Stimulated activated CD4-positive, alpha-beta T cell treated with anti-CD3 and anti-CD28 coated beads, Interleukin-12 subunit alpha, Interleukin-12 subunit beta, amount 100 ng/mL, for 48 hours (primary cell): ENCODE measurements at places on chromosomes 7 and 10.

DNA sequence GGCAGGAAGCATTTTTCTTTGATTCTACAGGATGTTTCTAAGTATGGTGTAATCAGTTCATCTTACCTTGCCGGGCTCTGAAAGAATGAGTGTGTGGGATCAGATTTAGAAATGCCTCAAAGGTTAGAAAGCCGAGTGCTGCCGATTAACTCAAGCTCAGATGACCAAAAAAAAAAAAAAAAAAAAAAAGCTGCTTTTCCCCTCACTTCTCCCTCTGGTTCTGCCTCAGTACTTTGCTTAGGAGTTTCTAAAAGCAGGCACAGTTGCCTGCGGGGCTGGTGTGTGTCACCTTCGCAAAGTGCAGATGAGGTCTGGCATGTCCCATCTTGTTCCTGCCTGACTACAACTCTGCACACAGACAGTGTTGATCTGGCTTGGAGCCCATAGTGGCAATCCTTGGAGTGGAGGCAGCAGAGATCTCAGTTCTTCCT is 47.0 kb downstream of the KIAA1217 start:
- no peak for DNase-seq

GRCh38 chr10:30863516-30864210 is 168.0 kb downstream of the ZNF438 start:
- DNase-seq = no peak

- no peak for DNase-seq
These were observed 83.0 kb upstream of the CXCL12 start for GRCh38 chr10:44467900-44468299.

DNA sequence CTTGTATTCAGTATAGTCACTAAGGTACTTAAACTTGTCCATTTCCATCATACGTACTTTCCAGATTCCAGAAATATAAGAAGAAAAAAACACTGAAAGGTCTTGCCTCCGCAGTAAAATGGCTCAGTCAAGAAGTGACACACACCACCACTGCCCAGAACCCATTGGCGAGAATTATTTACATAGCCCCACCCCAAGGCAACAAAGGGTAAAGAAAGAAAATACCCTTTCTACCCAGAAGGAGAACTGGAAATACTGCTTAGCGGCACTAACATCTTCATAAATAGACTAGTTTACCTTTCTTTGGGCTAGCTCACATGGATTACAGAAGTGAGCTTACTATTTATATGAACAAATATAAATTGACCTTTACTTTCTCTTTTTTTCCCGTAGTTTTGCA is 194.0 kb downstream of the PPP1R9A start:
- no peak for DNase-seq

GRCh38 chr7:70719125-70719524 is 412.8 kb upstream of the GALNT17 start:
- DNase-seq = no peak

DNA sequence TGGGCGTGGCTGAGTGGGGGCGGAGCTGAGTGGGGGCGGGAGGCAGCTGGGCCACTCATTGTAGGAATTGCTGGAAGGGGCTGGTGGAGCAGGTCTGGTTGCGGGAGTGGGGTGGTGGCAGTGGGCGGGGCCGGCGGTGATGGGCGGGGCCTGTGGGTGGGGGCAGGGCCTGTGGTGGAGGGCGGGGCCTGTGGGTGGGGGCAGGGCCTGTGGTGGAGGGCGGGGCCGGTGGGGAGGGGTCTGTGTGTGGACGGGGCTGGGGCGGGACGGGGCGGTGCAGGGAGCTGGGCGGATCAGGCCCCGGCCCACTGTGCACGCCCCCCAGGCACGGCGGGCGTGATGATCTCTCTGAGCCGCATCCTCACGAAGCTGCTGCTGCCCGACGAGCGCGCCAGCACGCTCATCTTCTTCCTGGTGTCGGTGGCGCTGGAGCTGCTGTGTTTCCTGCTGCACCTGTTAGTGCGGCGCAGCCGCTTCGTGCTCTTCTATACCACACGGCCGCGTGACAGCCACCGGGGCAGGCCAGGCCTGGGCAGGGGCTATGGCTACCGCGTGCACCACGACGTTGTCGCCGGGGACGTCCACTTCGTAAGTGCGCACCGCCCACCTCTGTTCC is 14.0 kb downstream of the SLC29A4 start:
- peak; percentile 50 for DNase-seq

GRCh38 chr7:83559887-83560286 is 89.1 kb downstream of the SEMA3E start:
- no peak for DNase-seq

DNA sequence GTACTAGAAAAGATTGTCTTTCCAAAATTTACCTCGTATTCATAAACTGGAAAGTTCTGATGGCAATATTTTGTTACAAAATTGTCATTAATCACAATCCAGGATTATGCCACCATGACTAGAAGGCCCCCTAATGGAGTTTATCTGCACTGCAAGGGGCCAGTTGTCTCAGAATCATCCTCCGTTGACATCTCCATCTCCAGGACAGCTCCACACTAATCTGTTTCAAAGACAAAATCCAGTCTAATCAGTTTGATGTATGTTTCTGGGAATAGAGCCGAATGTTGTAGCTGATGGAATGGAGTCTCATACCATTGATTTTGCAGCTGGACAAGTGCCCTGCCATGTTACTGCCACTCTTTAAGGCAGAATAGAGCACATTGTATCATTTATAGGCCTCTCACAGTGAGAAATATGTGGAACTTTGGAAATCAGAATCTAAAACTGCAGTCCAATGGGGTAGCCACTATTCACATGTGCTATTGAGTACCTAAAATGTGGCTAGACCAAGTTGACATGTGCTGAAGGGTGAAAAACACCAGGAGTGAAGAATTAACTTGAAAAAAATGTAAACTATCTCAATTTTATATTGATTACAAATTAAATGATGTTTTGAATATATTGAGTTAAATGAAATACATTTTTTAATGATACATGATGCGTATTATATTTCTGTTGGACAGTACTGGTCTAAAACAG is 38.3 kb upstream of the TOMM7 start:
- no peak for DNase-seq

DNA sequence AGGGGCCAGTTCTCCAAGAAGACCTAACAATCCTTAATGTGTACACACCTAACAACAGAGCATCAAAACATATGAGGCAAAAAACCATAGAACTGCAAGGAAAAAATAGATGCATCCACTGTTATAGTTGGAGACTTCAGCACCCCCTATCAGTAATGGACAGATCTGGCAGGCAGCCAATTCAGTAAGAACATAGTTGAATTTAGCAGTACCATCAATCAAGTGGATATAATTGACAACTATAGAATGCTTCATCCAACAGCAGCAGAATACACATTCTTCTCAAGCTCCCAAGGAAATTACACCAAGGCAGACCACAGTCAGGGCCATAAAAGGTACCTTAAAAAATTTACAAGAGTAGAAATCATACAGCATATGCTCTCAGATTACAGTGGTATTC is 42.2 kb downstream of the POLL start:
- no peak for DNase-seq

- DNase-seq = no peak
These were observed 255.5 kb upstream of the YAE1 start for GRCh38 chr7:39310699-39311098.

- no peak for DNase-seq
These were observed 681.1 kb upstream of the AUTS2 start for GRCh38 chr7:68917041-68917651.

DNA sequence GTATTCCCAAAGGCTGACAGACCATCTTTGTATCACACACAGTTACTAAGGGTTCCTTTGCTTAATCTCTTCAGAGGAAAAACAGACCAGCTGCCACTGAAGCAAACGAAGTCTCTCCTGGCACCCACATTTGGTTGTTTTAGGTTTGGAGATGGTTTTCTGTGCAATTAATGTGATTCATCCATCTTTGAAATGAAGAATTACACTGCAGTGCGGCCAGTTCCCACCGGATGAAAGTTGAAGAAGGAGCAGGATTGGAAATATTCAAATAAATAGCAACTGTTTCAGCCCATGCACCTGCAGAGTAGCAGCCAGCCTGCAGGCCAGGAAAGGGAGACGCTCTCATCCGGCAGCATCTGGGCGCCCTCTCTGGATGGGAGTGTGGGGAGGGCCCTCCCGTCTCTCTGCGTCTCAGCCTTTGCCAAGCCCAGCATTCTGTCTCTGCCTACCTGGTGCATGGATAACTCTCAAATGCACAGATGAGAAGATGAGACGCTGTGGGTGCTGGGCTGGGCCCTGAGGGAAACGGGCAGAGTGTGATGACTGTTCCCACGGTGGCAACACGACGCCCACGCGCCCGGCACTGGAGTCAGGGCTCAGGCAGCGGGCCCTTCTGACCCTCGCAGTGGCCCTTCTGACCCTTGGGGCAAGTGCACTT is 214.0 kb downstream of the PTPRN2 start:
- no peak for DNase-seq

- DNase-seq = no peak
These were observed 19.4 kb downstream of the TUBAL3 start for GRCh38 chr10:5385224-5385623.
